ENCODE measurements at places on chromosomes 1 and 21. TPM values are rescaled to one million over a fixed set of nuclear protein-coding genes. Genes with fewer than 3 reads are reported as not detected.

DNA sequence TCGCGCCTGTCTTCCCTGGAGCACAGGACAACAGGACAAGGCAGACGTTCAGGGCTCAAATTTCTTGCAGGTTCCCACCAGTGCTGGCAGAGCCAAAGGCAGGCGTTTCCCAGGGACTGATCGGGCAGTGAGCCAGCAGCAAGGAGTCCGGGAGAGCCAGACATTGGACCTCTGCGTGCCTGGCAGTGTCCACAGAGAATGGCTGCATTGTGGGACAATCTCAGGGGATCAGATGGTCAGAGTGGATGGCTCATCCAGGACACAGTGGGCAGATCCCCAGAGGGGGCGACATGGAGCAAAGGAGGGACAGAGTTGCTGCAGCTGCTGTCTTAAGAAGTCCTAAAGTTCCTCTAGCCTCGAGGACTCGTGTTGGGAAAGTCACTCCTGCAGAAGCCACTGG, 4.6 kb downstream of the TMEM63A start:
- no peak overlapping the region for H3K4me3 ChIP-seq
- H3K36me3 ChIP-seq = peaks cover 69% of the 10 kb centered on the region
- DNase-seq = no peak
- H3K27me3 ChIP-seq = no peaks in the 10 kb centered on the region

The SPATC1L gene
- total RNA-seq = 3.0 TPM

The TADA1 gene
- 15.8 TPM for total RNA-seq

The PCP4 gene
- total RNA-seq = not detected

DNA sequence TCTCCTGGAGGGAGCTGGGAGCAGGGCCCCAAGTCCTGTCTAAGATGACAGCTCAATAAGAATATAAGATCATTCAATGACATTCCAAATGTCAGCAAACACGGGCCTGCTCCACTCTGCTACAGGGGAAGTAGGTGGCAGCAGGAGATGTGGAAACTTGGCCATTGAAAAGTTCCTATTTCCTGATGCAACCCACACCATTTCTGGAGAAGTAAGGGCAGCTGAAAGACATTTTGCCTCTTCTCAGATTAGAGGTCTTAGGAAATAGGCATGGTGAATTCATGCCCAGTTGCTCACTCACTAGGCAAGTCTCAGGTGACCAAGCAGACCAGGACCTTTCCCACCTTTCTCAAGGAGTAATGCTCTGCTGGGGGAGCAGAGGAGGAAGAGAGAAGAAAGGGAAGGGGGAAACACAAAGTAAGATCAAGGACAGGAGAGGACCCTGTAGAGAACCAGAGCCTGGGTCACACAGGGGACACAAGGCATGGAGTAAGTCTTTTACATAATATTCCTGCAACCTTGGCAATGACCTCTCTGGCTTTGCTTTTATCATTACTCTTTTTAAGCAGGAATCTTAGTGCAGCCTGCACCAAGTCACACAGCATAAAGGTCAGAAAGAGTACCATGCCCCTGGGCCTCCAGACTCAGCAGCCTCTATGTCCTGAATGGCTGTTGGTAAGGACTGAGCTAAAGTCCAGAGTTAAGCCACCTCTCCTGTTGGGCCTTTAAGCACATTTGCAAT, 68.9 kb downstream of the DMAP1 start:
- no peaks in the 10 kb centered on the region for H3K27me3 ChIP-seq
- no peaks in the 10 kb centered on the region for H3K4me1 ChIP-seq
- no peak for DNase-seq
- H3K27ac ChIP-seq = no peak overlapping the region
- H3K4me3 ChIP-seq = no peak overlapping the region

The SLAMF1 gene
- 39.4 TPM for total RNA-seq

DNA sequence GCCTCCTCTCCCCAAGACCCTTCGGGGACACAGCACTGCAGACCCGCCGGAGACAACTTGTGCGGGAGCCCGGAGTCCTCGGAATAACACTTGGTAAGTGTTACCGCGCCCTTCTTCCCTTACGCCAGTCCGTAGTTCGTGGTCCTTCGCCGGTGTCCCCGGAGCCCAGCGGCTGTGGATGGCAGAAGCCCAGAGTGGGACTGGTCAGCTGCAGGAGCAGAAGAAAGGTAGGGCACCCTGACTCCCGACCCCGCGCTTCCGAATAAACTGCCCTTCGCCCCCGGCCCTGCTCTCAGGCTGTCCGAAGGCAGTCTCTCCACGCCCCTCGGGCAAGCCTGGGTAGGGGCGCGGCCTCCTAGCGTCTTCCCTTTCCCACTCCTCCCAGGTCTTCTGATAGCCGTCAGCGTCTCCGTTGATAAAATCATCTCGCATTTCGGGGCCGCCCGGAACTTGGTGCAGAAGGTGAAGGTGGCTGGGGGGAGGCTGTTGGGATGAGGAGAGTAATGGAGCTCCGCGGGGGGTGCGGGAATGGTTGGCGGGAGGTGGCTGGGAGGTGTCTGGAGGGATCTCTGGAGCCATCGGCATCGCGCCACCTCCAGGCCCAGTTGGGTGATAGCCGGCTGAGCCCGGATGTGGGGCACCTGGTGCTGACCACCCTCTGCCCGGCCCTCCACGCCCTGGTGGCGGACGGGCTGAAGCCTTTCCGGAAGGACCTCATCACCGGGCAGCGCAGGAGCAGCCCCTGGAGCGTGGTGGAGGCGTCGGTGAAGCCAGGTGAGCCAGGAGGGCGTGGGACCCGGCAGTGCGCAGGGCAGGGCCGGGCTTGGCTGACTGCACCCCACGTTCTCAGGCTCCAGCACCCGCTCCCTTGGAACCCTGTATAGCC, 4.3 kb downstream of the RUSC1 start:
- H3K4me1 ChIP-seq = peaks cover 49% of the 10 kb centered on the region
- DNase-seq = no peak
- peak overlapping the region; percentile 63 for H3K27ac ChIP-seq
- H3K27me3 ChIP-seq = no peaks in the 10 kb centered on the region
- peaks cover 3% of the 10 kb centered on the region for H3K36me3 ChIP-seq

The NUP210L gene
- total RNA-seq = 0.03 TPM

DNA sequence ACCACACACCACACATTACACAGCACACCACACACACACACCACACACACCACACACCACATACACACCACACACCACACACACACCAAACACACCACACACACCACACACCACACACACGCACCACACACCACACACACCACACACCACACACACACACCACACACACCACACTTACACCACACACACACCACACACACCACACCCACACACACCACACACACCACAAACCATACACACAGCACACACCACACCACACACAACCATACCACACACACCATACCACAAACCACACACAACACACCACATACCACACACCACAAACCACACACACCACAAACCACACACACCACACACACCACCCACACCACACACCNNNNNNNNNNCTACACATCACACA, 40.9 kb upstream of the SIK1 start:
- no peaks in the 10 kb centered on the region for H3K27me3 ChIP-seq
- H3K27ac ChIP-seq = no peak overlapping the region

GRCh38 chr1:153880962-153881361, 41.8 kb downstream of the GATAD2B start:
- no peak overlapping the region for H3K4me3 ChIP-seq
- H3K4me1 ChIP-seq = peaks cover 16% of the 10 kb centered on the region
- DNase-seq = peak; percentile 46
- H3K36me3 ChIP-seq = peaks cover 13% of the 10 kb centered on the region

GRCh38 chr1:243849421-243850201, 432 bp downstream of the AKT3 start:
- peak overlapping the region; percentile 92 for H3K27ac ChIP-seq
- DNase-seq = peak; percentile 78
- no peaks in the 10 kb centered on the region for H3K27me3 ChIP-seq
- no peaks in the 10 kb centered on the region for H3K36me3 ChIP-seq

The CRYAA gene
- not detected for total RNA-seq

DNA sequence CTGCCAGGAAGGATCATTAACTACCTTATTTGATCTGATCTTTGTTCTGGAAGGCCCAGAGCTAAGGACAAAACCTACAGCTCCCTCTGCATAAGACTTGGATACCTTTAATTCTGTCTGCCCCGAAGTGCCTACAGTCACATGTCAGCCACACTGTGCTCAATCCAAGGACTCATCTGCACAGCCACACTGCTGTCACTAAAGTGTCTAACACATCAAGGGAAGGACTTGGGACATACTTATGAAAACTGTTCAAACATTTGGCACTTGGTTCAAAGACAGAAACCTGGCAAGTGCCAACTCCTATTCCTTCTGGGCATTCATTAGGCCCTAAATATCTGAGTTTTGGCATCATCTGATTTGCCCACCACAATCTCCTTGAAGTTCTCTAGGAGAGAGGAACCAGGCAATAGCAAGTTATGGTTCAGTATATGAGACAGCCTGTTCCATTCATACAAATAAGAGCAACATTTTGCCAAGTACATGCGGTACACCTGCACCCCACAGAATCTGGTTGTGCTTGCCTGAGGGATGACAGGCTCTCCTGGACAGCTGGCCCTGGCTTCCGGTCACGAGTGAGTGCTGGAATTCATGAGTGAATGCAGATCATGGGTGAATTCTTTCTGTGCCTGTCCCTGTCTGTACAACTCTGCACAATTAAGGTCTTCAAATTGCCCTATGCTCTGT, 105.9 kb downstream of the KCNK1 start:
- no peak for DNase-seq
- no peaks in the 10 kb centered on the region for H3K27me3 ChIP-seq
- H3K36me3 ChIP-seq = no peaks in the 10 kb centered on the region
- no peak overlapping the region for H3K4me3 ChIP-seq

The WNT2B gene
- total RNA-seq = 0.67 TPM

The TMCC2 gene
- 1.1 TPM for total RNA-seq

Measured in CD4-positive, alpha-beta T cell (primary cell).